SK-MEL-5 (cell line): ENCODE measurements at places on chromosomes 1 and 21.
A peak's percentile ranks its signal among the peaks of the same experiment; 100 is the strongest.

DNA sequence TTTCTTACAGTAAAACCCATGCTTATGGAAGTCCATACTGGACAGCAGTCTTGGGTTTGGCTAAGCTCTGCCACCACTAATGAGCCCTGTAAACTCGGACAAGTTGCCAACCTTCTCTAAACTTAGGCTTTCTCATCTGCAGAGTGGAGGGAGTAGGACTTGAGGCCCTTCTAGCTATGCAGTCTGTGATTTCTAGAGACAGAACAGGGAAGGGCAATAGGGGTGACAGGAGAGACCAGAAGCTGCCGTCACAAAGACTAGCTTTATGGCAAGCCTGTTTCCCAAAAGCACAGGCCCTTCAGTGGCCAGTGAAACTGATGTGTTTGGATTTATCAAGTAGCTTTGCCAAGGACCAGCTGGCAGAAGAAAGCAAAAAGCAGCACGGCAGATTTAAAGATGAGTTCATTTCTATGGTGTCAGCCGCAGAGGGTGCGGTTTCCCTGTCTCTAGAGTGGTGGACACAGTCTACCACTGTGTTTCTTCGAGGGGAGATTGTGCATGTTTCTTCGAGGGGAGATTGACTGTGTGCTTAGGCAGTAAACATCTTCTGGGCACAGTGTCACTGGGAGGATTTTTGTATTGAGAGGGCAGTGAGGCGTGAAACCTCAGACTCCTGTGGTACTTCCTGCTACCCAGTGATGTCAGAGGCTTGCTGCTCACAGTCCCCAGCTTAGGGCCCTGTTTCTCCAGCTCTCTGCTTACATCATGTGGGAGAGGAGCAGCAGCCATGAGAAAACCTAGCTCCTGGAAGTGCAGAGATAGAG is 119.0 kb downstream of the ROR1 start:
- no peak for DNase-seq

GRCh38 chr1:215863796-215864195 is 296.7 kb downstream of the KCTD3 start:
- DNase-seq: no peak

GRCh38 chr21:44354001-44354405 is 582 bp downstream of the TRPM2 start:
- DNase-seq: no peak

- no peak for DNase-seq
These were observed 52.1 kb upstream of the BACE2 start for GRCh38 chr21:41115851-41116250.

GRCh38 chr1:48230236-48230635 is 7.7 kb downstream of the SLC5A9 start:
- DNase-seq: no peak

DNA sequence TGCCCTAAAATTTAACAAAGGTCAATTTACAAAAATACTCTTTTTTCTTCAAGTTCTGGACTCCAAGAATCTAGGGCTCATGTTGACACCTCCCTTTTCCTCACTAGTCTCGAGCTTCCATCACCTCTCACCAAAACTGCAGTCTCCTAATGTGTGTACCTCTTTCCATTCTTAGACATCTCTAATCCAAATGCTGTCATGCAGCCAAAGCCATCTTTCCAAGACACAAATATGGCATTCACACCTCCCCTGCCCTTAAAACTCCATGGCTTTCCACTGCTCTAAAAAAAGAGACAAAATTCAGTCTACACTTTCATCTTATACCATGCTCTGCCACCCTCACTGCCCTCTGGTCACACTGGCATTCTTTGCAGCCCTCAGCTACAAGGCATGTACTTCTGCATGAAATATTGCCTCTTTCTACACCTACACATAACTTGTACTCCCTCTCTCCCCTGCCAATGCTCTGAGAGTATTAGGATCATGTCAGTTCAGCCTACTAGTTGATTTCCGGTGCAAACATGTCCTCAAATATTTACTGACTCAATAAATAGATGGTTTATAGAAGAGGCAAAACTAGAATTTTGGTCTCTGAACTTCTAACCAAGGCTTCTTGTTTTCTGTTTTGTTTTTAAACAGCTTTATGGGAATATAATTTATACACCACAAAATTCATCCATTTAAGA is 26.9 kb downstream of the ADSS2 start:
- no peak for DNase-seq

DNA sequence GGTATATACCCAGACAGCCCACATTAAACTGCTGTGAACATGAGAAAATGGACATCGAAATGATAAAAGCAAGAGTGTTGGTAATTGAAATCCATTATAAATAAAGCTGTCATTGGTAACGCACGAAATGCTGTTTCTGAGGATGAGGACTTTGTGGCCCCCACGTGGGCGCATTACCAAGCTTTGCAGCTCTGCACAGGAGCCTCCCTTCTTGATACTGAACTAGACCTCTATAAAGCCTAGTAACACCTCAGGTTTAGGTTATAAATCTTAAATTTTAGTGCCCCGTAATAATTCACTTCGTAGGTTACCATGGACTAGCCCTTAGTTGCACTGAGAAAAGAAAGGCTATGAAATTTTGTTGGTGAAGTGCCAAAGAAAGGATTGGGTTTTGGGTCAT is 45.4 kb downstream of the ADARB1 start:
- DNase-seq: no peak

- DNase-seq: no peak
These were observed 90.5 kb downstream of the USP25 start for GRCh38 chr21:15820327-15820726.

DNA sequence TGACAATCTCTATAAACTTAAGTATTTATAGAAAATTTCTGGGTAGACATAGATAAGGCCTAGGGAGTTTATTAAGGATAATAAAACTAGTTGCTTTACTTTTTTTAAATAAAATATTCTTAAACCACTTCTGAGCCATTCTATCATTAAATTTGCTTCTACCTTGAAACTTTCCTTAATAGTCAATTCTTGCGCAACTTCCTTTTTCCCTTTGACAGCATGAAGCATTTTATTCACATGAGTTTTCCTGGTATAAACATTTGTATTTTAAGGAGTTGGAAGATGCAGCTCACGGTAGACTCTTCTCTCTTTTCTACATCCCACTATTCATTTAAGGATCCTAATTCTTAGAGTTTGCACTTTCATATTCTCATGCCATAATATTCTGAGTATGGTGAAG is 75.8 kb upstream of the DPH5 start:
- DNase-seq: no peak

DNA sequence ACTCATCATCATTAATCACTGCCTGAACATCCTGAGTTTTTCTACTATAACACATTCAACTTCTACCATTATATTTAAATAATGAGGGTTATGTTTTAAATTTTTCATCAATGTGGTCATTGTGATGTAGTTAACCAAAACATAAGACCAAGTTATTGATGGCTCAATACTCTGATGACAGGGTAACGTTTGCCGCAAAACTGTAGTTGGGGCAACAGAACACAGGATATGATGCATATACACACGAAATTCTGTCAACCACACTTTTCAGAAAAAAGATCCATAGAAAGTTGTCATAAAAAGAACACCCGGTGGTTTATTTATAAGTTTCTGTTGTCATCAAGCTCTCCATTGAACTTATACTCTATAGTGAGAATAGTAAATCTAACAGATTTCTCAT is 121.7 kb upstream of the COL11A1 start:
- DNase-seq: no peak

- no peak for DNase-seq
These were observed 34.5 kb downstream of the GALNT2 start for GRCh38 chr1:230101556-230101955.

DNA sequence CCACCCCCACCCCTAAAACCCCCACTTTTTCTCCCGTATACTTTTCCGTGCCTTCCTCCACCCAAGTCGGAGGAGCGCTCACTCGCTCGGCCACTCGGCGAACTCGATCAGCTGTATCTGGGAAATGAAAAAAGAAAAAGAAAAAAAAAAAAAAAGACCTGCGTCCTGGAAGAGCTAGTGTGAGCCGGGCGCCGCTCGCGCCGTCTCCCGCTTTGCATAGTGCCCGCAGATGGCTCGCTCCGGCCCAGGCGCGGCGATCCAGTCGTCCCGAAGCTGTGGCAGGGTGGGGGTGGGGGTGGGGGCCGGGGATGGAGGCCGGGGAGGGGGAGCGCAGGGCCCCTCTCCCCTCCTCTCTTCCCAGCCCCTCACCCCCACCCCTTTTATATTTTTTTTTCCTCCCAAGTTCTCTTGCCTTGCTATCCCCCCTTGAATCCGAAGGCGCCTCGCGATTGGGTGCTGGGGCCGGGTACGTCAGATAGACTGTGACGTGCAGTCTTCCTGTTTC is 299 bp upstream of the PROX1 start:
- peak; percentile 82 for DNase-seq

DNA sequence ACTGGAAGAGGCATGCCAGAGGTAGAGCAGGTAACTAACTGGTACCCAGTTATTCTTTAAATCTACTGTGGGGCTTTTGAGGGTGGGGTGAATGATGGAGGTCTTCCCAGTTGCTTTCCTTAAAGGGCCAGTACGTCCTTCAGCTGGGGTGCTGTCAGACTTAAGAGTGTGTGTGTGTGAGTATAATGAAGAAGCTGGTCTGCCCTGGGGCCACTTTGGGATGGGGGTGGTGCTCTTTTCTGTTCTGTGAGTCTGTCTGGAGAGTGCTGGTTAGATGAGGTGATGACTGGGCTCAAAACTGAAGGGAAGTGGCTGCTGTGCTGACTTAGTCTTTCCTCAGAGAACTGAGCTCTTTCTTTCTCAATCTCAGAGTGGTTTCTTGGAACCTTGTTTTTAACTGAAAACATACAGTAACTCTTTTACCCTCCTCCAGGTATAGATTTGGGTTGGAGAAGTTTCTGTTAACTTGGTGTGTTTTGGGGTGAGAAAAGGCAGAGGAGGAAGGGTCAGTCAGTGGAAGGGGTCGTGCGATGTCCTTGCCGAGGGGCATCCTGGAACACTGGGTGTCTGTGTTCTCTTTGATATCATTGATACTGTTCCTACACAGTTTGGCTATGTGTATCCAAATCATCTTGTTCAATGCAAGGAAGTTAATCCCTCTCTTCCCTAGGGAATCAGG is 746 bp downstream of the MACF1 start:
- peak; percentile 81 for DNase-seq

DNA sequence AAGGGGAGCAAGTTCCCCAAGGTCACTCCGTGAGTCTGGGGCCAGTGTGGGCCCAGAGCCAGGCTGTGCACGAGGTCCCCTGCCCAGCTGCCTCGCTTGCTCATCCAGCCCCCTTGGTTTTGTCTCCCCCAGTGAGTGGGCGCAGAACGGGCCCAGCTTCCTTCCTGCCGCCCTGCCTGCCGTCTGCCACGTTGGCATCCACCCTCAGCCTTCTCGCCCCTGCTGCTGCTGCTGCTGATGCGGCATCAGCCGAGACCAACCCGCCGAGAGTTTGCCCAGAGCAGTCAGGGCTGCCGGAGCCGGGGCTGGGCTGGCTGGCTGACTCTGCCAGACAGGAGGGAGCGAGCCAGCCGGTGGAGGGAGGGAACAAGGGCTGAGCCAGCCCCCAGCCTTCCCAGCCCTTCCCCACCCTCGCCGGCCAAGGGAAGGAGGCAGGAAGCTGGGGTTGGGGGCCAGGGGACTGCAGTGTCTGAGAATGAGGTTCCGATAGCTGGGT is 31.4 kb upstream of the WASF2 start:
- DNase-seq: no peak

- DNase-seq: no peak
These were observed 7.3 kb downstream of the RGS16 start for GRCh38 chr1:182596934-182597333.

- no peak for DNase-seq
These were observed 27.7 kb upstream of the SPSB1 start for GRCh38 chr1:9265037-9265436.

GRCh38 chr1:115062542-115063004 is 26.7 kb downstream of the TSPAN2 start:
- DNase-seq: no peak

DNA sequence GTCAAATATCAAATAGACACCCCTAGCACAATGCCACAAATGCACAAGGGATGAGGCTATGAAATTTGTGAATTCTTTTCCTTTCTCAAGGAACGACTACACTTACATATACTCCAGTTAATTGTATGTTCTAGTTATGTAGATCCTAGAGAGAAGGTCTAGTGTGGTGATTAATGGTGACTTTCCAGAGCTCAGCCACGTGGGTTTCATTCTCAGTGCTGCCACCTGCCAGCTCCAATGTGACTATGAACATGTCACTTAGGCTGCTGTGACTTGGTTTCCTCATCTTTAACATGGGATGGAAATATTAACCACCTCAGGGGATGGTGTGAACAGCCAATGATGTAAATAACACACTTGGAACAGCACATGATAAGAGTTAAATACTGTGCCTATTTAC is 138.3 kb downstream of the APP start:
- DNase-seq: no peak

DNA sequence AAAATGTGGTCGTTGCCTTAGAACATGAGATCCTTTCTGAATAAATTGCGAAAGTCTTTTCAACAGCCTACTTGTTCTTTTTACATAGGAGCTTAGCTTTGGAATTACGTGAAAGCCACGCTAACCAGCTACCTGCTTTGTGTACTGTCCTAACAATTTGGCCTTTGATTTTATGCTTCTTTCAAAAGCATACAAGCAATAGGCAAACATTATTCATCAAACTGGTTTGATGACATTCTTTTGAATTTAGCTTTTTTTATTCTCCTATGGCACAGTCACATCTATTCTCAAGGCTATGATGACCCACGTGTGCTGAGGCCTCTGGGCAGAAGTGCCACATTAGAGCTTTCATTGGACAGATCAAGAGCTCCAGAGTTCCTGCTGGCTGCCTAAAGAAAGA is 178.0 kb upstream of the DPT start:
- no peak for DNase-seq

DNA sequence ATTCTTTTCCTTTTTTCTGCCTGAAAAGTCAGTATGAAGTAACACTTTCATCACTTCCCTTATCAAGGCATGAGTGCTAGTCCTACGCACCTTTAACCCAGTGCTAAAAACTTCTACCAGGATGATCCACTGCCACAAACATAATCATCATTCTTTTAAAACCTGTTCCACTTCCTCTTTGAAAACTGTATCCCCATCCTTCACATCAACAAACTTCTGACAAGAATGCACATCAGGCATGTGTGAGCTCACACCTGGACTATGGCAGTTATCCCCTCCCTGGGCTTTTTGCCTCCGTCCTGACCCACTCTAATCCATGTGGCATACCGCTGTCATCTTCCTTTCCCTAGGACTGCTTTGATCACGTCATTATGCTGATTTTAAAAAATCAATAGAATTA is 70.2 kb downstream of the ESRRG start:
- DNase-seq: no peak
